ENCODE measurements at places on chromosomes 7 and 10.
A peak's percentile ranks its signal among the peaks of the same experiment; 100 is the strongest.

- no peak for DNase-seq
These were observed 200.3 kb upstream of the LYZL2 start for GRCh38 chr10:30829901-30830300.

DNA sequence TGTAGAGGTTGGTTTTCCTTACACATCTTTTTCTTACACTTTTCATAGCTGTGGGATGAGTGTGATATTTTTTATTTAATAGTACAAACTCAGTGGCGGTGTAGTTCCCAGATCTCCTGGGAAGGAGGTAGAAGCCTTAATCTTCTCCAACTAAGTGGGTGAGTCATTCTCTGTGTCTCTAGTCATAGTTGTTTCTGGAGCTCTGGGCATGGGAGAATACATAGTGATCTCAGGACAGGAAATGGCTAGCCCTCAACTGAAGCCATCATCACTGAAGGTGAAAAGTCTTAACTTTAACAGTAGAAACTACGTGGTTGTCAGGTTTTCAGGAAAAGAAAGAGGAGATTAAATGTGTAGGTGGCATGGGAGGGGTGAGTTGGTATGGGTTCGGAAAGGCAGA, 319.4 kb upstream of the FZD8 start:
- DNase-seq: no peak

DNA sequence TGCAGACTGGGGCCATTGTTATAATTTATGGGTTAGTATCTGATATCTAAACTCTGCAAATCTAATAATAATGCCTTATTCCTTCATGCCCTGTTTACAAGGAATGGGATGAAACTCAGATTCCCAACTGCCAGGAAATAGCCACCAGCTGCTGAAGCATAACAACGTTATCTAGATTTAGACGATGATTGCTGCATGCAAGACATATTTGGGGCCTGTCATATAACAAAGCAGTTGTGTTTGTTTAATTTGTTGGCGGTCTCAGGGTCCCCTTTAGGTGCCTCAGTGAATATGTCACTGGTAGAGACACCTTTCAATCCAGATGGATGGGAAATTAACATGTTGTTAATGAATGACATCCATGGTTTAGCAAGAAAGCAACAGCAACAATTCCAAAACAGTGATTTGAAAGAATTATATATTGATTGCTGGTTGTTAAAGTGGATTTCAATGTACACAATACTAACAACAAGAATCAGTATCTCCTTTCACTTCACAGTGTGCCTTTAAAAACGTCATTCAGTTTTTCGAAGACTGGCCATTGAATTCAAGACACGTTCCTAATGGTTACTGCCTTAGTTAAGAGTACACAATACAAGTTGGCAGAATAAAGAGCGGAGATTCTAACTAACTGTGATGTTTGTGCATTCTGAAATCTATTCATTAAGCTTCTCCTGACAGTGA, 860.6 kb upstream of the CELF2 start:
- DNase-seq: no peak

DNA sequence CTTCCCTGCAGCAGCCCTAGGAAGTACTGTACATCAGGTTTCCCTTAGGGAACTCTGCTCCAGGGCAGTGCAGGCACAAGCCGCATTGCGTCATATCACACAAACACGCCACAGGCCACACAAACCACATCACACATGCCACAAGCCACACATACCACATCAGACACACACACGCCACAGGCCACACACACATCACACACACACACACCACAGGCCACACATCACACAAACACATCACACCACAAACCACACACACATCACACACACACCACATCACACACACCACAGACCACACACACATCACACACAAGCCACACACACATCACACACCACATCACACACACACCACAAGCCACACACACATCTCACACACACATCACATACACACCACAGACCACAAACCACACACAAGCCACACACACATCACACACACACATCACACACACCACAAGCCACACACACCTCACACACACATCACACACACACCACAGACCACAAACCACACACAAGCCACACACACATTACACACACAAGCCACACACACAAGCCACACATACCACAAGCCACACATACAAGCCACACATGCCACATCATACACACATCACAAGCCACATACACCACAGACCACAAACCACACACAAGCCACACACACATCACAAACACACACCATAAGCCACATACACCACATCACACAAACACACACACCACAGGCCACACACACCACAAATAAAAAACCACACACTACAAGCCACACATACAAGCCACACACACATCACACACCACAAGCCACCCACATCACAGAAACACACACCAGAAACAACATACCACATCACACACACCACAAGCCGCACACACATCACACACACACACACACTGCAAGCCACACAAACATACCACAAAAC, 53.4 kb downstream of the TMEM209 start:
- no peak for DNase-seq

- no peak for DNase-seq
These were observed 201.6 kb downstream of the SH2D4B start for GRCh38 chr10:80739328-80739727.

- DNase-seq: no peak
These were observed 260.7 kb downstream of the BICC1 start for GRCh38 chr10:58773341-58773740.

GRCh38 chr10:60521974-60522405, 132.3 kb upstream of the ANK3 start:
- no peak for DNase-seq

DNA sequence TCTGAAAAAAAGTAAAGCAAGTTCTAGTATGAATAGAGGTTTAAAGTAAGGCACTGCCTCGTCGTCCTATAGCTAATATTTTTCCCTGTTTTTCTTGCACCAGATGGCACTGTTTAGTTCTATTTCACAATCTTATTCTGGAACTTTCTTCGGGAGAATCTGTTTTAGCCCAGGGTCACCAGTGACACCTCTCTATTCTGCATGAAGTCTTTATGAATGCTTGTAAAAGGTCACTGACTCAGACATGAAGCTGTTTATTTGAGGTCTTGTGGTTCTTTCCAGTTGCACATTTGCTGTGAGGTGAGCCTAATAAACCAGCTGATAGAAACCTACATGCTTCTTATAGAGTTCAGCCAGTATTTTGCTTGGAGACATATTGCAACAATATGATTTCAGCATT, 444.3 kb downstream of the AUTS2 start:
- no peak for DNase-seq

DNA sequence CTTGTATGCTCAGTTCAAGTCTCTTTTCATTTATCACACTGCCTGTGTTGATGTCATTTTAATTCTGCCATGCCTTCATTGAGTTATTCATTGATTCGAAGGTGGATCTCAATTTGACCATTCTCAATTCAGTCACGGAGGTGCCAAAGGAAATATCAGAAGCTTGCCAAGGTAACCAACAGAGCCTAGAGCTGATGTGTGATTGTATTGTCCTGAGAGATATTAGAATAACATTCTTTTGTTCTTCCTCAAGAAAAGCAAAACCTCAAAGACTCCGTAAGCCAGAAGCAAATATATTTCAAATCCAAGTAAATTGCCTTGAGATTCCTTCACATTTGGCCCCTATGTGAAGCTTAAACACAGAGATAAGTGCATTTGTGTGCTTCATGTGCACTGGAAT, 345.3 kb downstream of the CXCL12 start:
- DNase-seq: no peak

DNA sequence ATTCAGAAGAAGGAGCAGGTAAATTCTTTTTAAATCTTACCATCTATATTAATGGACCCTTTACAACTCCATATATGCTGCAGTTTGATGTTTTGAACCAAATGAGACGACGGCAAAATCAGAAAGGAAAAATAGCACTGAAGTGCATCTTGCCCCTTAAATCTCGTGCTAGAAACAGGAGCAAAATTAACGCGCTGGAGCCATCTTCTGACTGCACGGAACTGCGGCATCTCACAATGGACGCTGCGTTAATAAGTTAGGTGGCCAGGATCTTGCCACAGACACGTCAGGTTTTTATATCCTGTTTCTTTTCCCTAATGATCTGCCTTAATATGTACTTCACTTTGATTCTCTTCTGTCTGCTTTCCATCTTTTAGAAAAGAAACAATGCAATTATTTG, 354.5 kb downstream of the TFEC start:
- peak; percentile 18 for DNase-seq

DNA sequence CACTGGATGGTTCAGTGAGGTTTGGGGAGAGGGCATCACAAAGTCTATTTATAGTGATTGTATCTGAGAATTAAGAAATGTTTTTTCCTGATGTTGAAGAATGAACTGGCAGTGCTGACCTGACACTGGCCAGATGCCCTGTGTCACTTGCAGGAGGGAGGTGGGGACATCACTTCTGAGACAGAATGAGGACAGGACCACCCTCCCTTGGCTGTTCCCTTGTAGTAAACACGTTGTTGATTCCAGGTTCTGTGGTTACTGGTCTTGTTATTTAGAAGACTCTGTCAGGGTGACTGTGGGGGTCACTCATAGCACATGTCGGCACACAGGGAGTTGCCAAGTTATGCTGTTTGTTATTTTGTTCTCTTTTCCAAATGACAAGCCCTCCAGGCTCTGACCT, 126.4 kb downstream of the ADCY1 start:
- no peak for DNase-seq

DNA sequence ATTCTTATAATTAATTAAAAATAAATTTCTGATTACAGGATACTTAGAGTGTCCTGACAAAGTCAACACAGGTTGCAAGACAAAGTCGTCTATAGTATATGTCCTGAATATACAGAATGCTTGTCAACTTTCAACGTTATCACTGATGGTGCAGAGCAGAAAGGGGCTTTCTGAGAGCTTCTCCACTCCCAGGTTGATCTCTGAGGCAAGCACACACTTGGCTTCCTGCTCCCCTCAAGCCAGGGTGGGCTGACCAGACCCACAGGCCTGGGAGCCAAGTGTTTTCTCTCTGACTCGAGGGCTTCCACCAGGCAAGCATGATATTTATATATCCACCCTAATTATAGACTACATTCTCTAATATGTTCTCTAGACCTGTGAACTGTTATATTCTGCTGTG, 448.9 kb downstream of the SH2D4B start:
- DNase-seq: no peak

DNA sequence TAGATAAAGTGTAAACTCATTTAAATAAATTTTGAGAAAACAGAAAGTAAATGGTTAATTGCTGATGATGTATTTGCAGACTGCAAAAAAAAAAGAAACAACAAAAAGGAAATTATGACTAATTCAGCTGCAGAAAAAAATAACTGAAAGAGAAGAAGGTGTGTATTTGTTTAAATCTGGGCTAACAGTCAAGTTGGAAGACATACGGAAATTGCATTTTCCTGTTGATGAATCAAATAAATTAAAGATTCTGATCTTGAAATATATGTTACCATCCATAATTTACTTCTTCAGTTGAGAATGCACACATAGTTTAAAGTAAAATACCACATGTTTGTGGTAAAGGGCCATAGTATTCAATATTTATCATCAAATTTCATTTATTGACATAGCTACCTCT, 19.3 kb upstream of the ING3 start:
- no peak for DNase-seq

- DNase-seq: no peak
These were observed 52.9 kb upstream of the CALD1 start for GRCh38 chr7:134726581-134726980.

- DNase-seq: no peak
These were observed 920.2 kb downstream of the TYW1 start for GRCh38 chr7:67916571-67917436.

GRCh38 chr7:79434867-79435266, 18.6 kb downstream of the MAGI2 start:
- no peak for DNase-seq

- DNase-seq: no peak
These were observed 27.4 kb downstream of the GTF2I start for GRCh38 chr7:74684921-74685320.

DNA sequence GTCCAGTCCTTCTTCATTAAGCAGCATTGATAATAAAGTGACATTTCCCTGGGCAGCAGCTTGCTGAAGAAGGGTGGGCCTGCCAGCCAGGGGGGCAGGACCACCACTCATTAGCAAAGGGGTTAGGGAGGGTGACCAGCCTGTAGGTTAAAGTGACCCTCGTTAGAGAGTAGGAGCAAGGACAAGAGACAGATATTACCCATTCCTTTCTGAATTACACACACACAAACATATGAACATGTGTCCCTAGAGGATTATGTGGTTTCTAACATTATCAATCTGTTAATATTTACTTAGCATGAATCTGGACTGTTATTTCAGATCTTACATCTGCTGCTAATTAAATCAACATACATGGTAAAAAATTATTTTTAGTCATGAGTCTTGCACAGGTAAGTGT, 88.9 kb downstream of the CTTNBP2 start:
- DNase-seq: no peak

DNA sequence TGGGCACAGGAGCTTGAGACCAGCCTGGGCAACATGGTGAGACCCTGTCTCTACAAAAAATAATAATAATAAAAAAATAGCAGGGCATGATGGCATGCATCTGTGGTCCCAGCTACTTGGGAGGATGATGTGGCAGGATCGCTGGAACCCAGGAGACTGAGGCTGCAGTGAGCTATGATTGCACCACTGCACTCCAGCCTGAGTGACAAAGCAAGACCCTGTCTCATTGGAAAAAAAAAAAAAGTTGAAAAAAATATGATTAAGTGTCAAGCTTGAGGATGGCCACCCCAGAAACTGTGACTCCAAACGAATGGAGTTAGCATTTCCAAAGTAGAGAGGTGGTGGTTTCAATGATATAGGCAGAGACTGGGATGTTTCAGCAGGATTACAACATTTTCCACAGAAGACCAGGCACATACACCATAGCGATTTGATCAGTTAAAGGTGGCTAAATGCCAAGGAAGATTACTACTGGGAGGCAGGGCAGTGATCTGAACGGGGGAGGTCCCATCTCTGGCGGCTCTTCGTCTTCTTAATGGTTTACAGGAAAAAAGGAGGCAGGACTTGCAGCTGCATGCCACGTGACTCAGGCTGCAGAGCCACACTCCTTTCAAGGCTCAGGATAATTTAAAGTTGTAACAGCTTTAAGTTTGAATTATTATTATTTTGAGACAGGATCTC, 250.6 kb upstream of the GALNT17 start:
- DNase-seq: no peak

DNA sequence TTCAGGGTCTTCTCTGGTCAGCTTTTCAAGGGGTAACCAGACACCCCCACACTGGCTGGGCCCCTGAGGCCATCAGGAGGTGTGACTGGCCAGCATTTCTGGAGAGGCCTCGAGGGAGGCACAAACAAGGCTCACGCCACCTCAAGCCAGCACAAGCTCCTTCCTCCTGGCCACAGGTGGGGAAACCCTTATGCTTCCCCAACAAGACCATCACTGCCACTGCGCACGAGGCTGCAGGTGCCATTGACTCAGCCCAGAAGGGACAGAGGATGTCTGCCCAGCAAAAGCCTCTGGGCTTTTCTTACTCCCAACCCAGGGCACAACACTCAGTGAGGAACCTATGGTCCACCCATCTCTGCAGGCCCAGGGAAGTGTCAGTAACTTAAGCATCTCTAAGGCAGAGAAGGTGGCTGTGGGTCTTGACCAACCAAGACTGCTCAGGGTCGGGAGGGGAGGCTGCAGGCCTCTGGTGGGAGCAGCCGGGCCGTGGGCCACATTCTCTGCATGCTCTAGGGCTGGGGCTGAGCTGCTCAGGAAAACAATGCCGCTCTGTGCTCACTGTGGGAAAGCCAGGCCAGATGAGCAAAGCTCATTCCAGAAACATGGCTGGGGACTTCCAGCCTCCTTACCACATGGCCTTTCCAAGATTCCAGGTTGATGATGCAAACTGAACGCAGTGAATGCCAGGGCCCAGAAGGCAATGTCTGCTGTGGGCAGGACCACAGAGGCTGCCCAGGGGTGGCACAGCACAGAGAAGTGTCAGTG, 24.2 kb upstream of the RASSF4 start:
- no peak for DNase-seq

- no peak for DNase-seq
These were observed 604 bp downstream of the SCART1 start for GRCh38 chr10:133454204-133454893.

All from transverse colon (tissue), 4 donors.